Inflammatory macrophage treated with lipopolysaccharide for 4 hours (primary cell): ENCODE measurements at places on chromosomes 2 and 18.
A peak's percentile ranks its signal among the peaks of the same experiment; 100 is the strongest.

DNA sequence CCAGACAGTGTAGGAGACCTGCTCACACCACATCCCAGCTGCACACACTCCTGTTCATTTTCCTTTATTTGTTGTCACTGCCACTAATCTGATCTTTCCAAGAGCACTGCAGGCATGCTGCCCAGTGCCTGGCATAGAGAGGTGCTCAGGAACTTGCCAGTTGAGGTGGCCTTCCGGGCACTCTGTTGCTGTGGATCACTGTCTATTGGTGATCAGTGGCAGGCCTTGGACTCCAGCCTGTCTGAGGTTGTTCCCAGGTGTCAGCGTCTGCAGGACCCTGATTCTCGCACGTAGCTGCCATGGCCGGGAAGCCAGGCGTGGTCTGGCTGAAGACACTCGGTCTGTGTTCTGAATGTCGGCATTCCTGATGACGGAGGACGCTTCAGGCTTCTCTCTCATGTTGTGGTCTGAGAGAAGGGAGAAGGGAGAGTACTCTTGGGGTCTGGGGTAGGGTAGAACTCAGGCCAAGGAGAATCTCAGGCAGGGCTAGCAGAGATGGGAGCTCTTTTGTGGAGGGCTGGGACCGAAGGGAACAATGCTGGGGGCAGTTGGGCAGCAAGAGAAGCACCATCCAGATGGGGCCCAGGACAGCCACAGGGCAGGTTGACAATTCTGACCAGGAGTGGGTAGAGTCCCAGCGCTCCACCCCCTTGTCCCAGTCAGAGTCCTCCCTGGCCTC lies 240.9 kb downstream of the MYCN start:
- no peak for DNase-seq

DNA sequence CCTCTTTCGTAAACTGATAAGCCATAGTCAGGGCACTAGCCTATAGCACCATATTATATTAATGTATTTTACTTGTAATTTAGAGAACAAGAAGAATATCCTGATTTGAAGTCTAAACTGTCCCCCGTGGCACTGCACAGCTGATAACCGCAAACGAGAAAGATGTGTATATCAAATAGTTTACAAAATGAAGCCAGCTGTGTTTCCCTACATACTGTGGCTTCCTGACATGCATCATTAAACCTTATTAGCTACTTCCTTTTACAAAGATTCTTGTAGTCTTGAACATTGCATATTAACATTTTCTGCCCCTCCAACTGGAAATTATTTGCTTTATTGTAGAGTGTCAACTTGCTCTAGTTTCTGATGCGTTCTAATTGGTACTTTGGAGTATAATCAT lies 153.5 kb upstream of the NFATC1 start:
- no peak for DNase-seq

DNA sequence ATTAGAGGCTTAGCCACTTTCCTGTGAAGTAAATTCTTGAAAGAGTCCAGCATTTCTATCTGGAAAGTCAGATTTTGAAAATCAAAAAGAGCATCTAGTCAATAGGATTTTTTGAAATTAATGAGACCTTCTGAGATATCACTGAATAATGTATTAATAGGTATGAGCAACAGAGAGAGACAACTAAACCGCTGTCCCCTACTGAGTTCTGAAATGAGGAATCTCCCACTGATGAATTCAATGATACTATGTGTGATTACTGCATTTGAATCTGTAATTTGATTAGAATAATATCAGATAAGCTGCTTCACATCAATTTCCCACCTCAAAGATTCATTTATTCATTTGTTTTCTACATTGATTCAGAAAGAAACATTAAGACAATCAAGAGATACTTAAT lies 252.8 kb downstream of the TMX3 start:
- DNase-seq: no peak

- DNase-seq: no peak
Observed at GRCh38 chr2:228707846-228708245, 526.4 kb upstream of the SPHKAP start.

- DNase-seq: no peak
Observed at GRCh38 chr2:153311432-153311831, 167.1 kb downstream of the RPRM start.

DNA sequence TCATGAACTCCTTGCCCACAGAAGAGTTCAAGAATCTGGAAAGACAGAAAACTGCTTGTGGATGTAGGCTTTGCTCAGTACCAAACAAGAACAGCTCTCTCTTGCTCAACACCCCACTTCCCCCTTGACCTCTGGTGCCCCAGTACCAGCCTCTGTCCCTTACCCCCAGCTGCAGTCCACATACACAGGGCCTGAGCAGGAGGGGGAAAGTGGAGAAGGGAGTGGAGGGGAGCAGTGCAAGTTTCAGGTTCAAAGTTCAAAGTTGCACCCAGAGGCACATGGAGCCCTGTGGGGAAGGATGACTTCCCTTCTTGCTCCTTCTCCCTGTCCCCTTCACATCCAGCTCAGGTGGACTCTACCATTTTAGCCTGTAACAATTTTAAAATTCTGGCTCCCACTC lies 61.1 kb upstream of the LPIN2 start:
- peak; percentile 16 for DNase-seq

DNA sequence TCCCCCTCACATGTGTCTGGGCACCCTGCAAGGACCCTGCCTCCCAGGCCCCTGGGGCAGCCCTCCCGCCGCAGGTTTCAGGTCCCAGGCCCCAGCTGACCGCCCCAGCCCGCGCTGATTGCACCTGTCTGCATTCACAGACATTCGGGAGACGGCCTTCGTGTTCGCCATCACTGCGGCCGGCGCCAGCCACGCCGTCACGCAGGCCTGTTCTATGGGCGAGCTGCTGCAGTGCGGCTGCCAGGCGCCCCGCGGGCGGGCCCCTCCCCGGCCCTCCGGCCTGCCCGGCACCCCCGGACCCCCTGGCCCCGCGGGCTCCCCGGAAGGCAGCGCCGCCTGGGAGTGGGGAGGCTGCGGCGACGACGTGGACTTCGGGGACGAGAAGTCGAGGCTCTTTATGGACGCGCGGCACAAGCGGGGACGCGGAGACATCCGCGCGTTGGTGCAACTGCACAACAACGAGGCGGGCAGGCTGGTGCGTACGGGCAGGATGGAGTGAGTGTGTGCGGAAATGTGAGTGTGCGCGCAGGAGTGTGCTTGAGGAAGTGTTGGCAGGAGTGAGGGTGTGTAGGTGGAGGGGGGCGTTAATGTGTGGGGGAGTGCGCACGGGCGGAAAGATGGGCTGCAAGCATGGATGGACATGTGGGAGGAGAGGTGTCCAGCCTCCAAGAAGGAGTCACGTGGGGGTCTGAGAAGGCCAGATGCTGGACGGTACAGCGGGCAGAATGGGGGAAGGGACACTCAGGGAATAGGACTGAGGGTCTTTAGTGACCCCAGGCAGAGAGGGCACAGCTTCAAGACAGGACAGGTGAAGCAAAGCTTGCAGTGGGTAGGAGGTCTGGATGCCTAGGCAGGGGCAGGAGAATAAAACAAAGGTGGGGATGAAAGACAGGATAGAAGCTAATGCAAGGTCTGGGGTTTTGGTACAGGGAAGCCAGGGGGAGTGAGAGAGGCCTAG lies 9.0 kb upstream of the WNT10A start:
- no peak for DNase-seq

GRCh38 chr2:110149330-110150220 lies 34.0 kb upstream of the MALL start:
- peak; percentile 16 for DNase-seq

DNA sequence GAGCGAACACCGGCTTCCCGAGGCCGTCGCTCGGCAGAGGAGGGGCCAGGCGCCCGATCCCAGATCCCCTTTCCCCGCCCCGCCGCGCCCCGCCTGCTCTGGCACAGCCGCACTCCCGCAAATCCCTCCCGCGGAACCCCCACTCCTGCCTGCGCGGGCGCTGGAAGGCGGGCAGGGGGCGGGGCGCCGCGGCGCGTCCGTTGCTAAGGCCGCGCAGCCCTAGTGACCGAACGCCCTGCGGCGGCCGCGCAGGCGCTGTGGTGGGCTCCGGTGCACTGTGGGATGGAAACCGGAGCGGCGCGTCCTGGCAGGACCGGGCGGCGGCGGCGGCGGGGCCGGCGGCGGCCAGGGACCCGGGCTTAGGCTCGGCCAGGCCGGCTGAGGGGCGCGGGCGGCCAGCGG lies at the start of gene TRAF3IP1:
Gene TRAF3IP1, plus strand, starts transcription at position 273 of the 402 bp plus-strand sequence. CDS start 145 bp downstream, outside the sequence.
- DNase-seq: peak; percentile 85

DNA sequence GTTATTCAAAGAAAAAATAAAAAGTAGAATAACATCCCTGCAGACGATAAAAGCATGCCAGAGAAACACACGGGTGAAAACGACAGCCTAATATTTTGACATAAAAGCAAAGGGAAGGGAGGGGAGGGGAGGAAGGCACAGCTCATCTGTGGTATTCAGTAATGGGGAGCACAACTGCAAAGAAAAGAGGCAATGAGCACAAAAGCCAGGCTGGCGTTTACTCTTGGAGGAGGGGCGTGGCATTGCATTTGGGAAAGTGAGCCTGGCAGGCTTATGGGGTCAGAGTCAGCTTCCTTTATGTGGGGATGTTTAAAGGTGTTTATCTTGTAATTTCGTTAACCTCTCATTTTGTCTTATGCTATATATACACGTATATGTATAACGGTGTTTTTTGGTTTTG lies 53.2 kb downstream of the STEAP3 start:
- no peak for DNase-seq

DNA sequence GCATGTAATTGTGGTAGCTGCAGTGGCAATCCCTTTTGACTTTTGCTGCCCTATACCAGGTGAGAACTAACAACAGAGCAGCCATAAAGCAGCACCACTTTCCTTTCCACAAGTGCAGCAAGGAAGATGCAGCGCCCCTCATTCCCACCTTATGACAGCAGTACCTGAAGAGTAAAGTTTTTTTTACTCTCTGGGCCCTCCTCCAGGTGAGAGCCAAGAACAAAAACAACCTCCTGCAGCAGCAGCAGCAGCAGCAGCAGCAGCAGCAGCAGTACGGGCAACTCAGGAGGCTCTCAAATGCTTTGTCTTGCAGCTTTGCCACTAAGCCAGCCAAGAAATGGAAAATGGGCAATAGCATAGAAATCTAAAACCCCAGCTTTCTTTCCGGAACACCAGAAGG lies 397.5 kb downstream of the FIGN start:
- no peak for DNase-seq

- peak; percentile 91 for DNase-seq
Observed at GRCh38 chr2:236787885-236788284, 218.3 kb downstream of the ACKR3 start.

DNA sequence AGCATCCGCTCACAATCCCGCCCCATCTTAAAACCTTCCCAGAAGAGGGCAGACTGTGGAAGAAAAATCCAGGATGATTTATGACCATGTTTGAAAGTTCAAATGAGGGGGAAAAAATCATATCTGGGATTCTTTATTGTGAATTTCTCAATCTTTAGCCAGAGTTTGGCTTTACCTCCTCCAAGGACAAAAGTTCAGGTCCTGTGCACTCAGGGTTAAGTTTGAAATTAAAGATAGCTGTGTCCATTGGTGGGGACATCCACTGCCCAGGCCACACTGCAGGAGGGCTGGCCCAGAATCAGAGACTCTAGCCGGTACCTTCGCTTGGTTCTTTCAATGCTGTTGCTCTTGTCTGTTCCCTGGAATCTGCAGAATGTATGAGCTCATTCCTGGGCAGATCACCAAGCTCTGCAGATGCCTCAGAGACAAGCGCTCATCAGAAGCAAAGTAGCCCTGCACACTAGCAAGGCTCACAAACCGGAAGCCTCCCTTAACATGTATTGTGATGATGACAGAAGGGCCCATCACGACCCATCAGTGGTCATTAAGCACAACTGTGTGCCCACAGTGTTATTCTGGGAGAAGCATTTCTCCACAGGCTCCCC lies 375.3 kb upstream of the KLHL29 start:
- DNase-seq: no peak

DNA sequence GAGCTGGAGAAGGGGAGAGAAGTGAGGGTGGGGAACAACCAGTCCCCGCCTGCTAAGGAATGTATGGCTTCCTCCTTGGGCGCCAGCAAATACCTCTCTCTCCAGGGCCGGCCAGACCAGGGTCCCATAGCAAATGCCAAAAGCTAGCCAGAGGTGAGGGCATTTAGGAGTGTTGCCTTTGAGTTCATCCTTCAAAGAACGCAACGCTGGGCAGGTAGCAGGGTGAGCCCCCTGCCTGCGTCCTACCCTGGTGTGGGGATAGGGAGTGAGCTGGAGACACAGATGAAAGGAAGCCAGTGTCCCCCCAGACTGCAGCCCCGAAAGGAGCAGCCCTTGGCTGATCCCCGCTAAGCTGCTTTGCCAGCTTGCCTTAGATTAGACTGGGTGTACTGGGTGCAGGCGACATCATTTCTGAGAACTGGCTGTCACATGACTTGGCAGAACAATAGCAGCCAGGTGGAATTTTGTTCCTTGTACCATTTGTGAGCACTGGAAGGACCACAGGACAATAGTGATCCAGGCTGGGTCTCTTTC lies 40.4 kb downstream of the KLHL29 start:
- DNase-seq: no peak

- peak; percentile 21 for DNase-seq
Observed at GRCh38 chr2:36163520-36164254, 191.9 kb upstream of the CRIM1 start.

GRCh38 chr2:146438246-146438645 lies 1406.6 kb upstream of the ACVR2A start:
- DNase-seq: no peak

- DNase-seq: no peak
Observed at GRCh38 chr2:176081837-176082524, 1.8 kb downstream of the EVX2 start.

DNA sequence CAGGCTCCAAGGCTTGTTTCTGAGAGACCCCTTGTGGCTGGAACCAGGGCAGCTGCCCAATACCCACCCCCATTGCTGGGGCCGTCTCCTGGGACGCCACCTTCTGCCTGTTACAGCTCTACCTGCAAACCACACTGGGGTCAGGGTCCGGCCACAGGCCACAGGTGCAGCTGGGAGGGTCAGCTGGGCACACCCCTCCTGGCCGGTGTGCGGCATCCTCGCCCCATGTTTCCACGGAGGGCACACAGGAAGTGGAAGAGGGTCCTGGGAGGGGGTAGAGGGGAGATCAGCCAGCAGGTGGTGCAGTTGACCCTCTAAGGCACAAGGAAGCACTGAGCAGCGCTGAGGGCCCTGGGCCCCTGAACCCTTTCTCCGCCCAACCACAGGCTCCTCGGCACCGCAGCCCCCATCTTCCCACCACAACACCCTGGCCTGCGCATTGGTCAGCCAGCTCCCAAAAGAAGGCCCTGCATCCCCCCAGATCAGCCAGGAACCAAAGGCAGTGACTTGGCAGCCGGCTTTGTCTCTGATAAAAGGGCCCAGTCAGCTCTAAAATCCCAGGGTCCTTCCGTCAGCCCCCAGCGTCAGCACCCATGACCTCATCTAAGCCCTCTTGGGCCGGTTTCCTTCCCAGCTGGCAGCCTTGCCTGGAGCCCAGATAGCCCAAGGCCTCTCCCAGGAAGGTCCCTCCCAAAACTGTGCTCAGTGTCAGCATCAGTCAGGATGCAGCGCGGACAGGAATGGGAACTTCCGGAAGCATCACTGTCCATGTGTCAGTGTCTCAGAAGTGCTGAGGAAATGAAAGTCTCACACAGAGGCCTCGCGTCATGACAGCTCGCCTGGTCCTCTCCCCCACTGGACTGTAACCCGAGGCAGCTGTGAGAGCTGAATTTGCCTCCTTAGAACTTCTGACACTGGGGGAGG lies 1.7 kb downstream of the ERFE start:
- peak; percentile 72 for DNase-seq

GRCh38 chr18:3819961-3820360 lies 370.0 kb downstream of the TGIF1 start:
- no peak for DNase-seq
